ENCODE measurements at places on chromosomes 7 and 10.

GRCh38 chr10:51422311-51423120 lies 276.9 kb downstream of the CSTF2T start:
- DNase-seq, result no peak

DNA sequence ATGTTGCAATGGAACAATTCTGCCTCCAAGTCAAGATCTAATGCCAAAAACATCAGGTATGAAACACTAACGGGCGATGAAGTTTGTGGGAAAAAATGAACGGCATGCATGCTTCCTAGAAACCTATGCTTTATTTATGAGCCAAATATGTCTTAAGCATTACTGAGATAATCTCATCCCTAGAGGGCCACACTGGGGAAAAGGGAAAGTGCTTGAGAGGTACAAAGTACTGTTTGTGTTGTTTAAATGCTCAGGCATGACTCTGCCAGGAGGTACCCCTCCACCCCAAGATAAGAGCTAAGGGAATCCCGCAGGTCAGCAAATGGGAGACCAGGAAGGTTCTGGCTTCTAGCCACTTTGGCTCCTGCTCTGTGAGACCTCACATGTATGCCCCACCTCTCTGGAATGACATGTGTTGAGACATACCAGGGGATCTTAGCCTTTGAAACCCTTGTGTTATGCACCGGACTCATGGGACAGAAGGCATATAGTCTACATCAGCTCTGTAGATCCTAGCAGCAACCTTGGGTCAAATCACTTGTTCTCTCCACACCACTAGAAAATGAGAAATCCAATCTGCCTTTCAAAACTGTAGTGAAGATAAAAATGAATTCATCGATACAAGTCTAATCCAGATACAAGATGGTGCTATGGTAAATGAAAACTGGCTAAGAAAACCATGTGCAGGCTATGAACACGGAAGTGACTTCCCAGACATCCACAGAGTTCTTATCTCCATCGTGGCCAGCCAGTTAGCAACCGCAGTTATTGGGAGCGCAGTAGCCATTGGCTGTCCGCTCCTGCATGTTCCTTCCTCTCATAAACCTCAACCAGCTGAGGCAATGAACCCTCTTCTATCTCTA lies 61.0 kb downstream of the CREB3L2 start:
- DNase-seq, result no peak

GRCh38 chr10:6726924-6727323 lies 146.8 kb upstream of the PRKCQ start:
- DNase-seq, result no peak

GRCh38 chr10:12372846-12373245 lies 23.5 kb downstream of the CAMK1D start:
- no peak for DNase-seq

- DNase-seq, result no peak
Observed at GRCh38 chr10:100750291-100751210, 5.2 kb downstream of the PAX2 start.

- DNase-seq, result peak; percentile 1
Observed at GRCh38 chr7:83468251-83468739, 180.6 kb downstream of the SEMA3E start.

- DNase-seq, result no peak
Observed at GRCh38 chr10:103679096-103679790, 176.1 kb downstream of the SH3PXD2A start.

- DNase-seq, result no peak
Observed at GRCh38 chr10:76736392-76736791, 901.2 kb downstream of the KCNMA1 start.

- DNase-seq, result no peak
Observed at GRCh38 chr7:91614431-91614830, 266.1 kb downstream of the MTERF1 start.

DNA sequence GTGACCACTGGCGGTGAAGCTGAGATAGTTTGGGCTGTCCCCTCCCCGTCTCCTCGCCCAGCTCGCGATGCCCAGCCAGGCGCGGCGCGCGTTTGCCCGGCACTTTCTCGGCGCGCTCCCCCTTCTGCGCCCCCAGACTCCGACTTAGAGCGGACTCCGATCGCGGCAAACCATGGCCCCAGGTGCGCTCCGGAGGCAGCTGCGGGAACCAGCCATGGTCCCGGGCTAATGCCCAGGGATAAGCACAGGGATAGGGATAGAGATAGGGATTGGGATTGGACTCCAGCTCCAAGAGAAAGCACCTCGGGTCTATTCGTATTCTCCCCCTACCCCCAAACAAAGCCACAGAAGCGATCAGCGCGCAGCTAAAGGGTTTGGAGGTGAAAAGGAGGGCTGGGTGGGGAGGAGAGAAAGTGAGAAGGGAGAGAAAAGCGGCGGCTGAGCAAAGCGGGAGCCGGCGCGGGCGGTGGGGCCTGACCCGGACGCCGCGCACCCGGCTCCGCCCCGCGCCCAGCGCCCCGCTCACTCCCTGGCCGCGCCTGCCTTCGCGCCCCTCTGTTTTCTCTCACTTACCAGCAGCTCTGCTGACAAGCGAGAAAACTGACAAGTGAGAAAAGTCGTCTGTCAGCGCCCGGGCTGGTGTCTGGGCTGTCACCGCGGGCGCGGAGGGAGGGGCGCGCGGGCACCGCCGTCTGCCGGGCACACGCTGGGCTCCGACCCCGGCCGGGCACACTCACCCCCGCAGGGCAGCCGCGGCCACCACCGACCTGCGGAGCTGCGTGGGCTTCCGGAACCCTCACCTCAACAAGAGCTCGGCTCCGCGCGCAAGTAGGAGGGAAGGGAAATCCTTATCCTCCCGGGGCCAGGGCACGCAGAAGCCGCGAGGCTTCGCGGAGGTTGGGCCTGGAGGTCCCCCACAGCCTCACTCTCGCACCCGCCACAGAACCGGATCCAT lies at the start of gene PDE1C:
Gene PDE1C, minus strand, starts transcription at position 2 of the 955 bp plus-strand sequence.
- no peak for DNase-seq

GRCh38 chr10:132311338-132311939 lies 3.7 kb upstream of the STK32C start:
- no peak for DNase-seq

DNA sequence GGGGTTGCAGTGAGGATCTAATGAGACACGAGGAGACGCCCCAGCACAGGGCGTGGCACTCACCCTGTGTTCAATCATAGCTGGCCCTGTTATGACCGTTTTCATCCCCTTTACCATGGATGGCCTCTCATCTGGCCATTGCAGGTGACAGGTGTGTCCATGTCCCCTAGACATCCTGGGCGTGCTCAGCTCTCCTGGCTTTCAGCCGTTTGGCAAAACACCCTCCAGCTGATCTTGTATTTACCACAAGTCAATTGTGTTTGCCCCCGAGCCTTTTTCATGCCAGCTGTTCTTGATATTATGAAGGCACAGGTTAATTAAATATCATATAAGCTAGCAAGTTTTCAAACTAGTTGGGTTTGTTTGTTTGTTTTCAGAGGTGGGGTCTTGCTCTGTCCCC lies 97.1 kb downstream of the CHST15 start:
- no peak for DNase-seq

GRCh38 chr10:96632974-96633710 lies 46.3 kb upstream of the TM9SF3 start:
- no peak for DNase-seq

- no peak for DNase-seq
Observed at GRCh38 chr10:34339816-34340553, 475.1 kb downstream of the PARD3 start.

GRCh38 chr10:79905322-79906314 lies 43.3 kb downstream of the SFTPD start:
- no peak for DNase-seq

GRCh38 chr7:86600506-86601290 lies 43.0 kb upstream of the GRM3 start:
- no peak for DNase-seq

- no peak for DNase-seq
Observed at GRCh38 chr7:43540471-43540870, 42.4 kb upstream of the STK17A start.

- DNase-seq, result no peak
Observed at GRCh38 chr7:43491984-43492383, 90.9 kb upstream of the STK17A start.

DNA sequence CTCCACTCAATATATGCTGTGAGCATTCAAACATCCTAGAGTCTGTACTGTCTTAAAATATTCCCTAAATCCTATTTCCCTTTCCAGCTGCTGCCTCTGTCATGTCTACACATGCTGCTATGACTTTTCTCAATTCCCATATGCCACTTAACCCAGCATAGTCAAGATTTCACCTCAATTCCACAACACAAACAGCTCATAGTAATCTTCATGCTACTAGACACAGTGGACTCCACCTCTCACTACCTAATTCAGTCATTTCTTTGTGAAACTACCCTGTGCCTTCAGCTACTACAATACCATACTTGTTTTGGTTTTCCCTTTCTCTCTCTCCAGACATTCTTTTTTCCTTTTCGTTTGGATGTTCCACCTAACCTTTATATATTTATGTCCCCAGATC lies 45.5 kb downstream of the GSAP start:
- no peak for DNase-seq

GRCh38 chr7:11786186-11786585 lies 45.8 kb downstream of the THSD7A start:
- DNase-seq, result no peak

DNA sequence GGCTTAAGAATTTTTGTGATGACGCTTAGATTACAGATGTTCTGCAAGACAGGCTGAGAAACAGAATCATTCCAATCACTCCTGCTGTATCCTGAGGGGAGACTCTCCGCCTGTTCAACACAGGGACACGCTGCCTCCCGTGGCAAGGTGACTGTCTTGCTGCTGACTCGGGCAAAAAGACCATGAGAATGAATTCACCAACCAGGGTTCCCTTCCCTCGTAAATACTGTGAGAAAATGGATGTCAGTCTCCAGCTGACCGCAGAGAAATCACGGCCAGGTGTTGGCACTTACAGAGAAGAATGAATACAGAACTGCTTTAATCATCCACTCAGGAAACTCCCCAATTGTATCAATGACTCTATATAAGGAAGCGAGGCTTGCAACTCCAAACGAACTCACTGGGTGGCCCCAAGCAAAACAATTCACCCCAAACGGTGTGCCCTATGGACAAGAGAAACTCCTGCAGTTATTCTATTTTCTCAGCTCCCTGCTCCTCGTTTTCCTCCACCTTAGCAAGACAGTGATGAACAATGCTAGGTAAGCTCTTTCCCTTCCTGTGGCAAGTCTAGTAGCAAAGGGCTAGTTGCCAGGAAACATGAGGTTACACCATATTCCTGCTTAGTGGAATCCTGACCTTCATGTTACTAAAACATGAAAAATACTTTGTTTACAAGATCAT lies 22.8 kb downstream of the GNA12 start:
- no peak for DNase-seq

DNA sequence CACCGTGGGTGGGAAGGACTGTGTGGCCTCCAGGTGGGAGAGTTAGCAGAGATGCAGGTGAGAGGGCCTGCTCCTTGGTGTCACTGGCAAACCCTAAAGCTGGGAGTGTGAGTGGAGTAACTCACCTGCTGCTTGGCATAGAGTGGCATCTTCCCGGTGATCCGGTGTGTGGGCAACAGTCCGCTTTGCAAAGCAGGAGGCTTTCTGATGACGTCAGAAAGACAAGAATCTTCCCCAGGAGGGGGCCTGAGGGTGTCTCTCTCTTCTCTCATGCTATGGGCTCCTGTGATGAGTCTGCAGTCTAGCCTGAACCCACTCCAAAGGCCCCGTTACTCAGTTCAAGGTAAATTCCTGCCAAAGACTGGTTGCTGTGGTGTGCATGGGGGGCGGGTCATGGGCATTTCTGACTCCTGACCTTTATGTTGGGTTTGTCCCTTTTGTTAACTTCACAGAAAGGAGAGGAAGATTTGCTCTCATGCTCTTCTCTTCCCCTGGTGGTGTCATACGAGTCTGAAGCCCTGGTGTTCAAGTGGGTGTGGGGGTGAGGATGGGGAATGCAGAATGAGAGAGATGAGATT lies 187.9 kb downstream of the GATA3 start:
- peak; percentile 39 for DNase-seq

GRCh38 chr10:94413361-94413760 lies 11.0 kb downstream of the TBC1D12 start:
- DNase-seq, result no peak

GRCh38 chr7:157628456-157628855 lies 291.7 kb downstream of the DNAJB6 start:
- DNase-seq, result no peak

GRCh38 chr7:142696456-142697179 lies 52.7 kb upstream of the PRSS1 start:
- no peak for DNase-seq

- DNase-seq, result no peak
Observed at GRCh38 chr10:13632884-13633440, 46.2 kb downstream of the PRPF18 start.

DNA sequence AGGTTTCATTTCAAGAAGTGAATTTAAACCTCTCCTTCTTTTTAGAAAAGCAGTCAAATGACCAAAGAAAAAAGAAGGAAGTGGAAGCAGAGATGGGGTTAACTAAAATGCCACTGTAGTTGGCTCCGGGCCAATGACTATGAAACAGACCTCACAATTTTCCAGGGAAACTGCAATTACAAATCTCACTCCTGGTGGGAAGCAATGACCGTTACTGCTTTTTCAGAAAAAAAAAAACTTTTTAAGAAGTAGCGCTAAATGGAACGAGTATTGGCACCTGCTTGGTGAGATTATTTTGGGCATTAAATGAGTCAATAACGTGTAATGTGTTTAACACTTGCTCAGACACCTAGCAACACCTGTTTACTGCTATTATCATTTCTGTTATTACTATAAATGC lies 1.2 kb downstream of the SFRP4 start:
- no peak for DNase-seq

- DNase-seq, result no peak
Observed at GRCh38 chr10:24873281-24873683, 79.1 kb downstream of the PRTFDC1 start.

GRCh38 chr10:23676296-23676695 lies 237.4 kb downstream of the OTUD1 start:
- no peak for DNase-seq

- no peak for DNase-seq
Observed at GRCh38 chr10:131207584-131208532, 103.7 kb downstream of the TCERG1L start.

DNA sequence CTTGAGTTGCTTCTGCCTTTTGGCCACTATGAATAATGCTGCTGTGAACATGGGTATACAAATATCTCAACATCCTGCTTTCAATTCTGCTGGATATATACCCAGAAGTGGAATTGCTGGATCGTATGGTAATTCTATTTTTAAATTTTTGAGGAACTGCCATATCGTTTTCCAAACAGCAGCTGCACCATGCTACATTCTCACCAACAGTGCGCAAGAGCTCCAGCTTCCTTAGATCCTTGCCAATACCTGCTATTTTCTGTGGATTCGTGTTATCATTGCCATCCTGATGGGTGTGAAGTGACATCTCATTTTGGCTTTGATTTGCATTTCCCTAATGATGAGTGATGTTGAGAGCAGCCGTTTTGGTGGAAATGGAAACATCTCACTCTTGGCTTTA lies 26.7 kb downstream of the FRMD4A start:
- DNase-seq, result no peak

- DNase-seq, result no peak
Observed at GRCh38 chr7:150855046-150855445, 2.7 kb downstream of the AOC1 start.

DNA sequence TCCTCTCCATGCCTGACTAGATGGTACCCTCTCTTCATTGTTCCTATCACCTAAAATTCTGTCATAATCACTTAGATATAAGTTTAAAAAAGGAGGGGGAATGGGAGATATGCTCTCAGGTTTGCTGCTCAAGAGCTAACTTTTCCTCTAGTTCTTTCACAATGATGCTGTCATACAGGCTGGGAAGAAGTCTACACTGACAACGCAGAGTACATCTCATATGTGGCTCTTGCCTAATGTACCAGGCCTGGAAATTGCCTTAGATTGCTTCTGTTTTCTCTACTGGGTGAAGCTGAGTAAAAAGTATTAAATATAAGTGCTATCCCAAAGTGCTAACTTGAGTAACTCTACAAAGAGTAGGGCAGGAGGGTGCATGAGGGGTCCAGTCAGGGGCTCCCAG lies 43.8 kb upstream of the BET1 start:
- DNase-seq, result no peak
